Stimulated activated CD8-positive, alpha-beta memory T cell treated with anti-CD3 and anti-CD28 coated beads, Interleukin-2, amount 100 ng/mL, for 48 hours (primary cell): ENCODE measurements at places on chromosomes 4 and X.

DNA sequence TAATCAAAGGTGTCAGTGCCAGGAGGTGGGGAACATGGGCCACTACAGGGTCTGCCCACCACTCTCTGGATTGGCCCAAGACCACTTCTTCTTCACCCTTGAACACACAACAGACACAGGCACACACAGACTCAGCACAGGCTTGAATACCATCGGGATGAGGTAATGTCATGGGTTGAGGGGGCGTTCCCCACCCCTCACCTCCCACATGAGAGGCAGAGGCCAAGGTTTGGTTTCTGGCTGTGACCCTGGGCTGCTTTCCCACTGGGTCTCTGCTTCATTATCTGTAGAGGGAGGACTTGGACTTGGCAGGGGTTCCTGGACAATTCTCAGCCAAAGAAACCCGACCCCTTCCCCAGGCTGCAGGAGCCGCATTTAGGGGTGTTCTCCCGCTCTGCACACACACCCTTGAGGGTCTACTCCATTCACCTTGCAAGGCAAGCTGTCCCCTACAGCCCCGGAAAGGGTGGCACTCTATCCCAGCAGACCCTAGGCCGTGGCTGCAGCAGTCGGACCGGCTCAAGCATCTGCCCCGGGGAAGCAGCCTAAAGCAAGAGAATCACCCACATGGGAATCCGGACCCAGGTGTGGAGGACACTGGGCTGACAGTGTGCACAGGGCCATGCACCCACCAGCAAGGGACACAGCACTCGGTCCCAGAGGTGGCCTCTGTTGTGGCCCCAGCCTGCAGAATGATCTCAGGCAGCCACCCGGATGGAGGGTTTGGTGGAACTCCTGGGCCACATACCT, 62.4 kb downstream of the TRMT44 start:
- DNase-seq: no peak

DNA sequence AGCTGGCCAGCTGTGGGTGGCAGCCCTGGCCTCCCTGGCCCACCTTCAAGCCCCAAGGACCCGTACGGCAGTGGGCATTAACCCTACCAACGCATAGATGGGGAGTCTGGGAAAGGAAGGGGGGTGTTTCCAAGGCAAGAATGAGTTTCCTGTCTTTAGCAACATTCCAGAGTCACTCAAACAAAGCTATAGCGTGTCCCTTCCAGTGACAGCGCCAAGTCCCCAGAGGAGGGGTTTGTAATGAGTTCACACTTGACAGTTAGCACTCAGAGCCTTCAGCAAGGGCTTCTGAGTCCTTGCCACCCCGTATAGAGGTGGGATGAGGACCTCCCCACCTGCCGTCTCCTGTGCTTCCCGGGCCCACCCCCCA, 1.8 kb downstream of the BGN start:
- no peak for DNase-seq

GRCh38 chr4:25377572-25378436, 741 bp downstream of the ANAPC4 start:
- no peak for DNase-seq

- no peak for DNase-seq
These were observed 76.5 kb upstream of the HPGD start for GRCh38 chr4:174598800-174599199.

GRCh38 chr4:88320224-88320779, 35.9 kb upstream of the PPM1K start:
- DNase-seq: no peak

DNA sequence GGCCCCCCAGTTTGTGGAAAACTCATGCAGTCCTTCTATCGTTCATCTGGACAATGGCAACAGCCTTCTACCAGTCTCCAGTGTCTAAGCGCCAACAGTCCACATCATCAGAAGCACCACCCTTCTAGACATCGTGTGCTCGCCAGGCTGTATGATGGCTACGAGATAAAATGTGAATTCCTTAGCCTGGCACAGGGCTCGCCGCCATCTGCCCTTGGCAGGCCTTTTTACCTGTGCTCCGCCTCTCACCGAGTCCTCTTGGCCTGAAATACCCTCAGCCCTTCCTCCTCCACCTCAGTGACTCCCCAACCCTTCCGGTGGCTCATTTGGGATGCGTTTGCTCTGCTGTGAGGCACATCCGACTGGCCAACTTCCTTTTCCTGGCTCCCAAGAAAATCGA, 15.9 kb upstream of the STS start:
- no peak for DNase-seq

- no peak for DNase-seq
These were observed 74.1 kb downstream of the DOCK11 start for GRCh38 chrX:118569676-118570075.

GRCh38 chr4:151801547-151802516, 41.0 kb upstream of the GATB start:
- DNase-seq: peak; percentile 30

GRCh38 chrX:132651421-132652086, 162.7 kb upstream of the MBNL3 start:
- DNase-seq: no peak

DNA sequence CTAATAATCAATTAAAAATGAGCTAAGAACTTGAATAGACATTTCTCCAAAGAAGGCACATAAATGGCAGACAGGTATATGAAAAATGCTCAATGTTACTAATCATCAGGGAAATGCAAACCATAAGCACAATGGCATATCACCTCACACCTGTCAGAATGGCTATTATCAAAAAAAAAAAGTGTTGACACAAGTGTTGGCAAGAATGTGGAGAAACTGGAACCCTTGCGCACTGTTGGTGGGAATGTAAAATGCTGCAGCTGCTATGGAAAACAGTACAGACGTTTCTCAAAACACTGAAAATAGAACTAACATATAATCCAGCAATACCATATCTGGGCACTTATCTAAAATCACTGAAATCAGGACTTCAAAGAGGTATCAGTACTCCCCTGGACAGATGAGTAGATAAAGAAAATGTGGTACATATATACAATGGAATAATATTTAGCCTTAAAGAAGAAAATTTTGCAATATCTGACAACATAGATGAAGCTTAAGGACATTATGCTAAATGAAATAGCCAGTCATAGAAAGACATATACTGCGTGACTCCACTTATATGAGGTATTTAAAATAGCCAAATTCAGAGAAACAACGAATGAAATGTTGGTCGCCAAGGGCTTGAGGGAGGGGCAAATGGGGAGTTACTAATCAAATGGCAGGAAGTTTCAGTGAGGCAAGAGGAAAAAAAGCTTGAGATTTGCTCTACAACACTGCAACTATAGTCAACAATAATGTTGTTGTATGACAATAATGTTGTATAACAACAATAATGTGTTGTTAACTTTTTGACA, 175.5 kb downstream of the WDFY3 start:
- DNase-seq: no peak

DNA sequence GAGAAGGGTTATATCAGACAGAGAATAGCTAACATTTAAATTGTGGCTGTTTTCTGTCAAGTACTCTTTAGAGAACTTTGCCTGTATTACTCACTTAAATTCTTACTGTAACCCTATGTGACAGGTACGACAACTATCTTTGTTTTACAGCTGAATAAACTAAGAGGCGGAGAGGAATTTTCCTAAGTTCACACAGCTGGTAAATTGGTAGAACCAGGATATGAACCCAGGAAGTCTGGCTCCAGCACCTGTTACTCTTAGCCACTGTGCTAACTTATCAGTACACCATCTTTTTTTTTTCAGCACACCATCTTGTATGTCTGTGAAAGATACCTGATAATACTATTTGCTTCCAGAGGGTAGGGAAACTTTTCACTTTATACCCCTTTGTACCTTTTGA, 2.0 kb upstream of the SYP start:
- DNase-seq: no peak

GRCh38 chr4:114807759-114808404, 209.3 kb downstream of the UGT8 start:
- DNase-seq: no peak

GRCh38 chr4:141645611-141646340, 9.4 kb downstream of the IL15 start:
- no peak for DNase-seq

- no peak for DNase-seq
These were observed 42.3 kb upstream of the RNF128 start for GRCh38 chrX:106684207-106684606.

GRCh38 chr4:15002659-15003400, 549 bp downstream of the CPEB2 start:
- DNase-seq: peak; percentile 51

DNA sequence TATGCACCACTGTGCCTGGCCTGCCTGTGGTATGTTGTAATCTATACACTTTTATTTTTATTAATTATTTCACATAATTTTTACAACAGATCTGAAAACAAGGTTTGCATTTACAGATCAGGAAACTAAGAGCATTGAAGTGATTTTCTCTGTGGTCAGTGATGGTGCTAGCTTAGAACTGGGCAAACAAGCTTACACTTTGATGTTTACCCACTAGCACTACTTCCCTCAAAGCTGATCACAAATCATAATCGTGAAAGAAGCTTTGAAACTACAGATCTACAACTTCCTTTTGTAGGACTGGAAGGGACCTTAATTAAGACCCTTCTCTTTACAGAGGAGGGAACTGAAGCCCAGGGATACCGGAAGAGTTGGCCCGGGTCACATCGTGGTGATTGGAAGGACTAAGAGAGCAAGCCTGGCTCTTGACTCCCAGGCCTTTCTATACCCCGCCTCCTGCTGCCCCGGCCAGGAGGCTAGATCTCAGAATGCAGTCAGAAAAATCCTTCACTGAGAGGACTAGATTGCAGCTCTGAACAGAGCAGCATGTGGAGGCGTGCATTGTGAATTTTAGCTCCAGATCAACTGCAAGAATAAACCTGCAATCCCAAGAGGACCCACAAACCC, 93.7 kb upstream of the ZNF827 start:
- DNase-seq: no peak

GRCh38 chr4:162661913-162662312, 498.1 kb upstream of the FSTL5 start:
- DNase-seq: no peak
